ENCODE measurements at places on chromosomes 1 and 21. TPM values are rescaled to one million over a fixed set of nuclear protein-coding genes. Genes with fewer than 3 reads are reported as not detected.

The RAB3B gene
- total RNA-seq: 15.1 TPM

The KCNE1 gene
- 0.27 TPM for total RNA-seq

The EGLN1 gene
- total RNA-seq: 92.8 TPM

The PGD gene
- total RNA-seq: 217 TPM

The LIN28A gene
- total RNA-seq: not detected

The OR2T35 gene
- not detected for total RNA-seq

The SPATA45 gene
- total RNA-seq: not detected

The ADCY10 gene
- 0.07 TPM for total RNA-seq

The CCDC17 gene
- 1.7 TPM for total RNA-seq

The GJA9 gene
- not detected for total RNA-seq

The DEPDC1 gene
- 45.5 TPM for total RNA-seq

The ASTN1 gene
- total RNA-seq: not detected

The RYR2 gene
- not detected for total RNA-seq

The HAO2 gene
- not detected for total RNA-seq

The CD5L gene
- not detected for total RNA-seq

The LRRN2 gene
- total RNA-seq: not detected

The TMEM125 gene
- not detected for total RNA-seq

The NPL gene
- 1.7 TPM for total RNA-seq

The C1orf216 gene
- total RNA-seq: 12.9 TPM

The RNF207 gene
- total RNA-seq: 17.6 TPM

The DNAJC28 gene
- 2.3 TPM for total RNA-seq

The ACKR1 gene
- 0.13 TPM for total RNA-seq

The CYP4B1 gene
- not detected for total RNA-seq

The SLC25A34 gene
- total RNA-seq: 0.13 TPM

The HUNK gene
- under 0.01 TPM for total RNA-seq

The HJV gene
- total RNA-seq: not detected

The RAB42 gene
- total RNA-seq: 1.4 TPM

The FAM72C gene
- 1.4 TPM for total RNA-seq

The IL20 gene
- total RNA-seq: not detected

The APCS gene
- total RNA-seq: not detected

The CSF3R gene
- not detected for total RNA-seq

The ERICH3 gene
- total RNA-seq: not detected

The TSACC gene
- total RNA-seq: 0.40 TPM

The RAD54L gene
- 11.1 TPM for total RNA-seq

The UQCRHL gene
- total RNA-seq: 2.3 TPM

The RIPPLY3 gene
- total RNA-seq: not detected

The HORMAD1 gene
- total RNA-seq: not detected

The TMCC2 gene
- 1.7 TPM for total RNA-seq

The PCAT6 gene
- not detected for total RNA-seq

The SMCP gene
- not detected for total RNA-seq

The BARHL2 gene
- total RNA-seq: not detected

The OLFML3 gene
- 0.36 TPM for total RNA-seq

The CNR2 gene
- not detected for total RNA-seq

The NHLH1 gene
- not detected for total RNA-seq

Data from thoracic aorta endothelial cell (primary cell).